Neural progenitor cell (in vitro differentiated cells): ENCODE measurements at places on chromosomes 5 and 9.

DNA sequence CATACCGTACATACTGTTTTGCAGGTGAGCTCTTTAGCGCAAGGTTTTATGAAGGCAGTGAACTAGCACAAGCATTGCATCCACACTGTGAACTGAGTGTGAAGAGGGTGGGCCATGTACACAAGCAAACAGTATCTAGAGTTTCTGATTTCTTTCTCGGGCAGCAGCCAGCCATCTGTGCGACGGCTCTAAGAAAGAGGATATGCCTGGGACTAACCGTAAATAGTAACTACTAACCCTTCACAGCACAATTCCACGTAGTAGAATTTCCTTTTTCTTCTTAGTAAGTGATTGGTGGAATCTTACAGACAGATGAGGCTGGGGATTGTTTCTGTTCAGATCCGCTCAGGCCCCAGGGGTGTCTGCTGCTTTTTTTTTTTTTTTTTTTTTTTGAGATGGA, 89.0 kb downstream of the DRD1 start:
- DNase-seq = no peak

DNA sequence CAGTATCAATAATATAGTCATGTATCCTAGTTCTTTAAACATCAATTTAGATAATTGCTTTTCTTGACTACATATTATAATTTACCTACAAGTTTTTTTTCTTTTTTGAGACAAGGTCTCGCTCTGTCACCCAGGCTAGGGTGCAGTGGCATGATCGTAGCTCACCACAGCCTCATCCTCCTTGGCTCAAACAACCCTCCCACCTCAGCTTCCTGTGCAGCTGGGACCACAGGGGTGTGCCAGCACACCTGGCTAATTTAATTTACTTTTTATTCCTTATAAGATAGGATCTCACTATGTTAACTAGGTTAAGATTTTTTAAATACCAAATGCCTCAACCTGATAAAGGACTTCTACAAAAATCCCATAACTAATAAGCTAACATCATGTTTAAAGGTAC, 21.1 kb downstream of the UIMC1 start:
- no peak for DNase-seq

DNA sequence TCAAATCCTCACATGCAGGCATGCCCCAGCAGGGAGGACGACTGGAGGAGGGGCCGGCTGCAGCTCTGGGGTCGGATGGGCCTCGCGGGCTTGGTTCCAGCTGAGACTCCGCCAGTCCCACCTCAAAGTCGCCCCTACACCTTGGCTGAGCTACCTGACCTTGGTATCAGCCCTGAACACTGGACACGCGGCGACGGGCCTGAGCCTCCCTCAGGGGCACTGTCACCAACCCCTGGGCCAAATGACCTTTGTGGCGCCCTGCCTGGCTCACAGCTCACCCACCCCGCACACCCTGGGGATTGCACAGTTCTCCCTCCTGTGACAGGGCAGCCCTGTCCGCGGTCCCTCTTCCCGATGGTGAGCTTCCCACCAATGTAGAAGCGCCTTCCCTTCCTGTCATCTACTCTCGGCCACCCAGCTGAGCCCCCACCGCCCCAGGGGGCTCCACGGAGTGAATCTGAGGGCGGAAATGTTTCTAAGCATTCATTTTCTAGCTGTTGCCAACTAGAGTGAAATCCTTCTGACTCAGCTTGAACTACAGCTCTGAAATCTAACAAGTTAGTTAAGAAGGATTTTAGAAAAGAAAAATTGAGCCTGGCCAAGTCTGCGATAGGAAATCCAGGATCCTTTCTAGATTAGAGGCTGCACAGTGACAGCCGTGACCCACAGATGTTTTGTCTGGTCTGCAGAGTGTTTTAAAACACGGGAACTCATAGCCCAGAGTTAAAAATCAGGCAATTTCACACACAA, 138.9 kb upstream of the PHYKPL start:
- DNase-seq = no peak

GRCh38 chr9:14031810-14032209, 282.1 kb downstream of the NFIB start:
- no peak for DNase-seq

DNA sequence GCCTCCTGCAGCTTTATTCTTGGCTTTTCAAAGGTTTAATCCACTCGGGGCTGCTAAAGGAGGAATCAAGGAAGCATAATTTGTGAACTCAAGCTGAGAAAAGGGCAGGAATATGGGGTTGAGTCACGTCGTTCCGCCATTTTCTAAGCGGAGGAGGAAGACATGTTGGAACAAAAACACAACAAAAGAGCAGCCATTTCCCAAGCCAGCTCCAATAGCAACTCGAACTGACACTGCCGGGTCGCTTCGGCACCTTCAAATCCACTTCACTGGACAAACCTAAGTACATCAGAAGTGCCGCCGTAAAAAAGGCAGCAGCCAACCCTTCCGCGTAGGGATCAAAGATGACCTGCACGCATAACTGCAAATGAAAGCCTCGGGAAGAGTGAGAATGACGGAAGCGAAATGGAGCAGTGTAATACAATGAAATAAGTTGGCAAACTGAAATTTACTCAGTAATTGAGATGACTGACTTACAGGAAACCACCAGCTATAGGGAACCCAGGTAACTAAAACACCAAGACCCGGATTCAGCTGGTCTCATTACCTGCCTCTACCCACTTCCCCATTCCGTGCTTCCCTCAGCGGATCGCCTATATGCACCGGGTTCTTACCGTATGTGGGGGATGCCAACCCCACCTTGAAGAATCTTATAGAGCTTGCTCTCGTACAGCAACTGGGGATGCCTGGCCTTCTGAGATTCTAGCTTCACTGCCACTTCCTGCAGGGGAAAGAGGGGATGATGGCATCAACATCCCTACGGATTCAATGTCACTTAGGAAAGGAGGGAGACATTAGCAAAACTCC, 1.6 kb downstream of the CSNK1A1 start:
- DNase-seq = peak; percentile 71

GRCh38 chr5:93340881-93341280, 240.1 kb downstream of the NR2F1-AS1 start:
- no peak for DNase-seq

DNA sequence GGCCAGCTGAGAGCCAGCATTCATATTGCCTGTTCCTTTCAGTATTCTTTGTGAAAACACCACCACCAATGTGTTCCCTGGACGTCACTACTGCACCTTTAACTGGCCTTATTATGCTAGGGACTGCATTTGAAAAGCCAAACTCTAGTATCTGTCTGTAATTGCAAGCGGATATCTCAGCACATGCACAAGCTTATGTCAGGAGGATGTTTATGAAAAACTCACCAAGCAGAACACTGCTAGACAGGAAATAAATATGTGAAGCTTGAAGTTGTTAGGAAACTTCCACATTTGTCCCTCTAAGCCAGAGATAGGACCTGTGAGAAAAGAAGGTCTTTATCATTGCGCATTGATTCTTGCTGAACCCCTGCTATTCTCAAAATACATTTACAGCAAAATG, 135.4 kb upstream of the CCDC152 start:
- no peak for DNase-seq

- no peak for DNase-seq
These were observed 15.1 kb upstream of the PRSS3 start for GRCh38 chr9:33780276-33780675.

- DNase-seq = no peak
These were observed 443.4 kb upstream of the TRPC7 start for GRCh38 chr5:136808756-136809155.

DNA sequence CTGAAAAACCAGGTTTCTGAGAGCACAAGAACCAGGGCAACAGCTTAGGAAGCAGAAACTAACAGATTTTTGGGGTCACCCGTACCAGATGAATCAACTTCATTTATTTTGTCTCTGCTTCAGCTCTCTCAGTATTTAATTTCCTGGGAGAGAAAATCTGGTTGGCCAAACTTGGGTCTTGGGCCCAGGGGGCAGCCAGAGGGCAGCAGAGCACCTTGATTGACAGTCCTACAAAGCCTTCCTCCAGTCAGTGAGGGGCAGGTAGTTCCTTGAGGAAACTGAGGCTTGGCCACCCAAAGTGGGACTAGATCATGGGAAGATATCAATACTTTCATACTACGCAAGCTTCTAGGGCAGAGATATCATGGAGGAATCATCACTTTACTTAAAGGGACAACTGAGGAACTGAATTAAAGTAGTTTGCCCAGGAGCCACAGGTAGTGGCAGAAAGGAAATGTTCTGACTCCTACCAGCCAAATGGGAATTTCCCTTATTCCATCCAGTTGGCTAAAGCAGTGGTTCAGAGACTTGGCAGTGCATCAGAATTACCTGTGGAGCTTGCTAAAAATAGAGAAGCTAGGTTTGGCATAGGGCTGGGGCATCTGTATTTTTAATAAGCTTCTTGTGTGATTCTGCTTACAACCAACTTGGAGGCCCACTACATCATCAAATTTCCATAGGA, 21.5 kb upstream of the ARHGAP26 start:
- peak; percentile 73 for DNase-seq

- no peak for DNase-seq
These were observed 98.0 kb downstream of the EDIL3 start for GRCh38 chr5:84286662-84287061.

GRCh38 chr5:135662061-135662481, 83.3 kb upstream of the CXCL14 start:
- no peak for DNase-seq
